CD4-positive, alpha-beta memory T cell (primary cell): ENCODE measurements at places on chromosomes 5 and 9.

DNA sequence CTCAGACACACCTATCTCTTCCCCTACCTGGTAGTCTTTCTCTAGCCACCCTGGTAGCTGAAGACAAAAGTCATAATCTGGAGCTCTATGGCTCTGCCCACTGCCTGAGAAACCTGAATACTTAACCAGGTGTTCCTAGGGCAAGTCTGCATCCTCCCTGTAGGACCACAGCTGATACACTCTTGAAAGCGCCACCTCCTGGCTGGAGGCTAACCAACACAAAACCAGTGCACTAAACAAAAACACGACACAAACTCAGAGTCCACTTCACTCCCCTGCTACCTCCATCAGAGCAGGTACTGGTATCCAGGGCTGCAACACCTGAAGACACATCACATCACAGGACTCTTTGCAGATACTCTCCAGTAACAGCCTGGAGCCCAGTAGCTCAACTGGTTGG lies 84.6 kb upstream of the ANXA1 start:
- DNase-seq: no peak

GRCh38 chr9:68669218-68669617 lies 35.8 kb upstream of the PIP5K1B start:
- no peak for DNase-seq

GRCh38 chr5:132714456-132715307 lies 22.7 kb downstream of the KIF3A start:
- peak; percentile 23 for DNase-seq

GRCh38 chr5:35483780-35484179 lies 133.9 kb upstream of the SPEF2 start:
- DNase-seq: no peak

GRCh38 chr5:109334056-109334455 lies 75.7 kb downstream of the PJA2 start:
- no peak for DNase-seq

DNA sequence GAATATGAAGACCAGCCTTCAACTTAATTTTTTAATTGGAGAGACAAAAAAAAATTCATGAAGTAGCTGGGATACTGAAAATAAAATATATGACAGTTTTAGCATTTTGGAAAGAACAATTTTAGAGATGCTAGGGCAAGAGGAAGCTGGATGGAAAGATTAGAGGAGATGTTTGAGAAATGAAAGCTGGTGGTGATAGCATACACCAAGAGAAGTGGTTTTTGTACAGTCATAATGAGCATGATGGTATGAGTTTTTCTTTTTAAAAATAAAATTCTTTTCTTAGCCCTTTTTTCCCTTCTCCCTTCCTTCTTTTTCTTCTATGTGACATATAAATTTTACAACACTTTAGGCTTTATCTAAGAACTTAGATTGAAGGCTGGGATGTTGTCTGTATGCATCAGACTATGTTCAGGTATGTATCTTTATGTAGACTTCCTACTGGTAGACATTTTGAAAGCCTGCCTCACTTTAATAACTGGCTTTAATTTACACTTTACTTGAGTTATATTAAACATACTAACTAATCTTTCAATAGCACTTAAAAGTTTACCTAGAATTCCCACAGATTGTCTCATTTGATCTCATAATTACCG lies 522.5 kb downstream of the TLE4 start:
- no peak for DNase-seq

GRCh38 chr9:128254855-128255759 lies 20.7 kb downstream of the GOLGA2 start:
- DNase-seq: peak; percentile 48

DNA sequence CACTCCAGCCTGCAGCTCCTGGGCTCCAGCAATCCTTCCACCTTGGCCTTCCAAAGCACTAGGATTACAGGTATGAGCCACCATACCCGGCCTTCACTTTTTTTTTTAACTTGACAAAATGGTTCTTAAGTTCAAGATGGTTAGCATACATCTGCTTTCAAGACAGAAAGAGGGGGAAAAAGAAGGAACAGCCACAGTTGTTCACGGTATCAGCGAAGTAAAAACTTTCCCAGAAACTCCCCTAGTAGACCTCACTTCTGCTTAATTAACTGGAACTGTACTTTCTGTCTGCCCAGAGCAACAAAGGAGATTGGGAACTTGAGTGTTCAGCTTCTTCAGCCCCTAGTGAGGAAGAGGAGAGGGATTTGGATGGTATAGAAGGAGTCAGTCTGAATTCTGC lies 116.7 kb downstream of the UGCG start:
- DNase-seq: no peak

DNA sequence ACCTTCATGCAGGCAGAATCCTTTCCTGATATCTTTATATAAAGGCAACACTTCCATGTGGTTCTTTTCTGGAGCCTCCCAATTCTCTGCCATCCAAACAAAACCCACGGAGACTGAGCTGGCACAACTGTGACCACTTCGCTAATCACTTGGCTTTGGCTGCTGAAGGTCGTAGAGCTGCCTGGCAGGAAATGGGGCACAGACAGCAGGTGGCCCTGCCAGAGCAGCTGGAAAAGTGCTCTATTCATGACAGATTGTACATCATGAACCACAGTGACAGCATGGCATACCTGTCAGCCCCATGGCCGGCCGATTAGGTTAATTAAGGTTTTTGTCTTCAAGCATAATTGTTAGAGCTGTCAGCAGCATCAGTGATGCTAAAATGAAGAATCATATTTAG lies 141.9 kb upstream of the ANKRD55 start:
- DNase-seq: no peak

DNA sequence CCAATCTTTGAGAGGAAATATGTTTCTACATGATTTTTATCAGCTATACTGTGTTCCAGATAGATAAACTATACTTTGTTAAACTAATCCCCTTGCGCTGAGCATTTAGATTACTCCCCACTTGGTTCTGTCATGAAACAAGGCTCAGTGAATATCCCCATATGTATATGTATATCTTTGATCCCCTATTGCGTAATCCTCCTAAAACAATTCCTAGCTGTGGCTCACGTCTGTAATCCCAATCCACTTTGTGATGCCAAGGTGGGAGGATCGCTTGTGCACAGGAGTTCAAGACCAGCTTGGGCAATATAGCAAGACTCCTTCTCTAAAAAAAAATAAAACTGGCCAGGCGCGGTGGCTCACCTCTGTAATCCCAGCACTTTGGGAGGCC lies 2.7 kb downstream of the PHYHD1 start:
- DNase-seq: no peak

DNA sequence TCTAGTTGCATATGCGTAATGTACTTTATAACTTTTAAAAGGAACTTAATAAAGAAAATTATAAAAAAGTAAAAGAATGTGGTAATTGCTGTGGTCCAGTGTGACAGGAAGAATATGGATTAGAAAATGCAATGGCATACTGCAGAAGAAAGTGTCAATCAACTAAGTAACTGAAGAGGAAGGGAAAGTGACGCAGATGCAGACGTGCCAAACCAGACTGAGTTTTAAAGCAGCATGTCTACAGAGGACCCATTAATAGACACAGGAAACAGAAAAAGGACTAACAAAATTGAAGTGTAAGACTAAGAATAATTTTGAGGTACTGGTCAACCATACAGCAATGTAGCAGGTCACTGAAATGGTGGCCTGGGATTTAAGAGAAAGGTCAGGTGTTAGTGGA lies 73.3 kb downstream of the DPYSL3 start:
- DNase-seq: no peak

DNA sequence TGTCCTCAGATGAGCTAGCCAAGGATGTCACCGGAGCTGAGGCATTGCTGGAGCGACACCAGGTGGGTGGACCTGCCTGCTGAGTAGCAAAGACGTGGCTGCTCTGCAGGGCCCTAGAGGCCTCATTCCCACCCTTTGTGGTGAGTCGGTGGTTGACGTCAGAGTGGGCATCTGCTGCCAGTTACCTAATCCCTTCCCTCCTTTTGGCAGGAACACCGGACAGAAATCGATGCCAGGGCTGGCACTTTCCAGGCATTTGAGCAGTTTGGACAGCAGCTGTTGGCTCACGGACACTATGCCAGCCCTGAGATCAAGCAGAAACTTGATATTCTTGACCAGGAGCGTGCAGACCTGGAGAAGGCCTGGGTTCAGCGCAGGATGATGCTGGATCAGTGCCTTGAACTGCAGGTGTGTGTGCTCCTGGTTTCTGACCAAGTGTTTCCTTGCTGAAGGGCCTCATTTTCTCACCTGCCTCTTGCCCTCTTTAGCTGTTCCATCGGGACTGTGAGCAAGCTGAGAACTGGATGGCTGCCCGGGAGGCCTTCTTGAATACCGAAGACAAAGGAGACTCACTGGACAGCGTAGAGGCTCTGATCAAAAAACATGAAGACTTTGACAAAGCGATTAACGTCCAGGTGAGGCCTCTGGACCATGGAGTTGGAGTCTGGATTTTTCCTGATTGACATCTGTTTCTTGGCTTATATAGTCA lies 48.9 kb downstream of the DYNC2I2 start:
- no peak for DNase-seq

DNA sequence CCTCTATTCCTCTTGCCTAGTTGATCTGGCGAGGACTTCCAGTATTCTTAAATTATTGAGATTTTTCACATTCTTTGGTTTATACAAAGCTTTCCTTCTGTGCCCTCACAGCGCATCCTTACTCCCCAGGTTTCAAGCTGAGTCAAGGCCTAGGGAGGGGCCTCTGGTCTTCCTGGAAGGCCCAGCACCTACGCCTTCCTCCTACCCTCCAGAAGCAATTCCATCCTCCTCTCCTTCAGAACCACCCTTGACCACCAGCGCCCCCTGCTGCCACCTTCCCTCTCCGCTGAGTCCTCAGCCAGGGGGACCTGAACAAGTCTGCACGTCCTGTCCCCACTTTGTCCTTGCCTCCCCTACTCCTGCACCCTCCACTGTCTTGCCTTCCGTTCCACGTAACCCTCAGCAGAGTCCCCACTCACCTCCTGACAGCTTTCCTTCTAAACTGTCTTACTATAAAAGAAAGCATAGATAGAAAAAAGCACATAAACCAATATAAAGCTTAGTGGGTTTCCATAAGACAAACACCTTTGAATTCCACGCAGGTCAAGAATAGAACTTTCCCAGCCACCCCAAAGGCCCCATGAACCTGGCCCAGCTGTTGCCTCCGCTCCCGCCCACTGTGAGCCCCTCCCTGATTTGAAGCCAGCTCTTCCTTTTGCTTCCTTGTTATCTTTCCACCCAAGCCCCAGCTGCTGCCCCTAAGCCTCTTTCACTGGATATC lies 63.0 kb upstream of the CTSL start:
- DNase-seq: no peak

GRCh38 chr9:81268048-81268447 lies 421.3 kb downstream of the TLE1 start:
- DNase-seq: no peak

DNA sequence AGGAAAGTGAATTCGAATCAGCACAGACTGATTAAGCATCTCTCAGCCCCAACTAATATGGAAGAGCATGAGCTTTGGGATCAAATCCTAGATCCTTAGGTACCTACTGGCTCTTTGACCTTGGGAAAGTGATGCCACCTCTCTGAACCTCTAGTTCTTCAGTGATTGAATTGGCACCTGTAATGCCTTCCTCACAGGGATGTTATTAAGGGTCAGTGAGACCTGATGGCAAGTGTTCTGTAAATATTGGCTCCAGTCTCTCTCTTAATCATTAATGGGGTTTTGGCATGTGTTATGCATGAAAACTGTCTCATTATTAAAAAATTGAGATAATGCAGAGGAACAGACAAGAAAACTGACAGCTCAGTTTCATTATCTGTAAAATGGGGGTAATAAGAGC lies 115.8 kb downstream of the INSYN2B start:
- no peak for DNase-seq

GRCh38 chr9:134548185-134548584 lies 93.4 kb upstream of the COL5A1 start:
- no peak for DNase-seq

- DNase-seq: no peak
These were observed 94.4 kb downstream of the MTREX start for GRCh38 chr5:55402199-55402598.

DNA sequence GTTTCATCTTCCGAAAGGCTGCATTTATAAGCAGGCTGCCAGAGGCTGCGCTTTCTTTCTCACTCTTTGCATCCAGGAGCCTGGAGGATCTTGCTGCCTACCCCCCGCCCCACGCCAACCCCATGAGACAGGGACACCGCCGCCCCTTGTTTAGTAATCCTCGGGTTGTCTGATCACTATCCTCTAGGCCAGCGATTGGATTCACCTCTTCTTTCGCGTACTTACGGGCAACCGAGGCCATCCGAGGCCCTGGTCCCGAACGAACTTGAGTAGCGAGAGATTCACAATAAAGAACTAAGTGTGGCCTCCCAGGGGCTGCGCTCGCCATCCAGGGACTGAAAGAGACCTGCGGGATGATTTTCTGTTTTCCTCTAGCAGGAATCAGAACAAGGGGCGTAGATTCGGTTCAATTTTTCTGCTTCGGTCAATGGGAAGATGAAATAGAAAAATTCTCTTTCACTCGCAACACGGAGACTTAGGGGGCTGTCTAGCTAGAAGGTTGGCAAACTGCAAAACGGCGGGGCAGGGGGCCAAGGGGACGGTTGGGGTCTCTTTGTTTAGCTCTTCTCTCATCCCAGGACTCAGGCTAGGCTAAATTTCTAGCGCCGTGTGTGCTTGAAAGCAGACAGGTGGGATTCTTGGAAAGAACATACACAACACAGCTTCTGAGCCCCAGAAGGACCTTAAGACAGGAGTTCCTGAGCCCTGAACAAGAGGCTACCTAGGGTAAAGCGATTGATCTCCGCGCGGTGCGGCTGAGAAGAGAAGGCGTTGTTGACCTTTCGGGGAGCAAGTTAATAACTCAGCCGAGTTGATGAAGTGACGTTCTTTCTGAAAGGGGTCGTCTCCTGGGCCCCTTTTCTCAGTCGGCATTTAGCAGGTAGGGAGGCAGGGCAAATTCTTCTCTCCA lies 5.8 kb upstream of the ISL1 start:
- no peak for DNase-seq

GRCh38 chr9:106800701-106801270 lies 62.2 kb upstream of the ZNF462 start:
- DNase-seq: no peak

- no peak for DNase-seq
These were observed 21.9 kb downstream of the STRBP start for GRCh38 chr9:123246534-123246933.

- DNase-seq: no peak
These were observed 30.0 kb downstream of the PLPP7 start for GRCh38 chr9:131319486-131319885.

DNA sequence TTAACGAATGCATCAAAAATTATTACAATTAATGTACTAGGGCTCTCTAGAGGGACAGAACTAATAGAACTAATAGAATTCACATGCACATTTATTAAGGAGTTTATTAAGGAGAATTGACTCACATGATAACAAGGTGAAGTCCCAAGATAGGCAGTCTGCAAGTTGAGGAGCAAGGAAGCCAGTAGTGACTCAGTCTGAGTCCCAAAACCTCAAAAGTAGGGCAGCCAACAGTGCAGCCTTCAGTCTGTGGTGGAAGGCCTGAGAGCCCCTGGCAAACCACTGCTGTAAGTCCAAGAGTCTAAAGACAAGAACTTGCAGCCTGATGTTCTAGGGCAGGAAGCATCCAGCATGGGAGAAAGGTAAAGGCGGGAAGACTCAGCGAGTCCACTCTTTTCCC lies 633.8 kb downstream of the SEMA5A start:
- DNase-seq: no peak

GRCh38 chr5:86866036-86866435 lies 248.3 kb downstream of the COX7C start:
- DNase-seq: no peak
